ENCODE measurements at places on chromosomes 5 and 9.

DNA sequence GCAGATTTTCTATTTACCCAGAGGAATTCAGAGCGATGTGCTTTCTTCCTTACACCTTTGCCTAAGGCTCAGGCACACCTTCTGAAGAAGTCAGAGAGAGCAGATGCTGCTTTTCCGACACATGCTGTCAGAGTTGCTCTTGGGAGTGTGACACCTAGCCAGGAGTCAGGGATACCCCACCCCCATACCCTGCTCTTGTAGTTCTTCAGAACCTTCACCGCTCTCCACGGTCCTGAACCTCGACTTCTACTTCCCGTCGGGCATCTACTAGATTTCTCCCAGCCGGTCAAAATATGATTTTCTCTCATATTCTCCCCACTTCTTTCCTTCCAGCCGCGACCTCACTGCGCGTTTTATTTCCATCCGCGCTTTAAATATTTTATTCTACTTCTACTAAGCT, 1.7 kb downstream of the GRIN3A start:
- DNase-seq = peak; percentile 42

DNA sequence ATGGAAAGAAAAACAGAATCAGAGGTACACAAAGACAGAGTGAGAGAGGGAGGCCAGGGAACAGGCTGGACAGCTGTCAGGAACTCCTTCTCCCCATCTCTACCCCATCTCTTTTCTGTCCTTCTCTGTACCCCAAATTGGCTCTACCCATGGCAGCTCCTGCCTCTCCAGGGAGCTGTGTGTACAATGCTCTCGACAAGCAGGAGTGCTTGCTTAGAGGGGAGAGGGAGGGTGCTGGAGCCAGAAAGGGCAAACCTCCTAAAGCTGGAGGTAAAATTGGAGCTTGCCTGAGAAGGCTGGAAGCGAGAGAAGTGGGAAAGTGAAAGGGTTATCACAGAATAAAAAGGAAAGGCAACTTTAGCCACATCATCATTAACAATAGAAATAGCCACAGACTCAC, 6.4 kb downstream of the TPM2 start:
- DNase-seq = no peak

DNA sequence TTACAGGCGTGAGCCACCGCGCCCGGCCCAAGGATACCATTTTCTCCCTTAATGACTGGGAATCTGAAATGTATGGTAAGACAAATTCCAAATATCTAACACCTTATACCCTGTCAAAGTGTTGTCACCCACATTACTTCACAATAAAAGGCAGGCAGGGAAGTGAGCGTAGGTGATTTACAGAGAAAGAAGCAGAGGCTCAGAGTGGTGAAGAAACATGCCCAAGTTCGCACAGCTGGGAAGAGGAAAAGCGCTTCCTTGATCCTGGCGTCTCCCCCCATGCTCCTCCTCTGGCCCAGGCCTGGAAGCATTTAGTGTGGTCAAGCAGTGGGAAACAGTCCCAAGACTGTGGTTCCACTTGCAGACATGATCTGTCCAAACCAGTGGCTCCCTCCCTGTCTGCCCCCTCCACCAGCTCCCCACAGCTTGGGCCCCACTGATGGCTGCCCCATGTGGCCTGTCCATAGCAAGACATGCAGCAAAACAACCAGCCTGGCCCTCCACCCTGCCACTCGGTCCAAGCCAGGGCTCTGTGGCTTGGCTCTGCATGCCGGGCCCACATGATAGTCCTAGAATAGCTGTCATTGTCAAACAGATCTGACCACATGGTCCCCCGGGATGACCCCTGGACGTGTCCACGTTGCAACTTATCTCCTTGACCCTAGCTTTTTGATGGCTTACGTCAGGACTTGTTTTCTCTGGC, 107.2 kb downstream of the TTLL11 start:
- peak; percentile 35 for DNase-seq

DNA sequence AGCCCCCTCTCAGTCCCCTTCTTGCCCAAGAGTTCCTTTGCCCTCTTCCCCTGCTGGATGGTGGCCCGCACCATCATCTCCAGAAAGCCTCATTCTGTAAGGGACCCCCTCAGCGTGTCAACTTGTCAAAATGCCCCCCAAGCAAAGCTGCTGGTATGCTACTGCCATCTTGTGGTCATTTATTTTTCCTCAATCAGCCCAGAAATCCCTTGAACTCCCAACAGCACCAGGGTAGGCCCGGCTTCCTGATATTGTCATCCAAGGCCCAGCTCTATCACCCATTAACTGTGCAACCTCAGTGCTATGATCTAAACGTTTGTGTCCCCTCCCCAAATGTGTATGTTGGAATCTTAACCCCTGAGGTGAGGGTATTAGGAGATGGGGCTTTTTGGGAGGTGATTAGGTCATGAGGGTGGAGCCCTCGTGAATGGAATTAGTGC, 53.2 kb upstream of the FBXW11 start:
- DNase-seq = no peak

- DNase-seq = no peak
These were observed 314.9 kb downstream of the MARCHF11 start for GRCh38 chr5:15864536-15865215.

DNA sequence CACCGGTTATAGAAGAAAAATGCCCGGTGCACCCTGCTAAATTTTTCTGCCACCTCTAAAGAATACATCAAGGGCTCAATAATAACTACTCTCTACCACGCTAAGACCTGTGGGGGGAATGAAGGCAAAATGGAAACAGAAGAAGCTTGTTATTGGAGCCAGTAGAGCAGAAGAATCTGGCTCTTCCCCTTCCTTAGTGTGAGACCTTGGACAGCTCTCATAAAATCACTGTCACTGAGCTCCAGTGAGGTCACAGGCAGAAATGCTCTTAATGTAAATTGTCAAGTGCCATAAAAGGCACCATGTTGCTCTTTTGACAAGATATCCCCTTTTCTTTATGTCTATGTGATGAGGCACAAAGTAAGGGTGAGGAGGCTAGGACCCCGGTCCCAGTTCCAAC, 74.4 kb downstream of the ASTN2 start:
- DNase-seq = no peak

- DNase-seq = no peak
These were observed 12.1 kb upstream of the ABLIM3 start for GRCh38 chr5:149129181-149129580.

GRCh38 chr9:131624636-131625507, 79.5 kb downstream of the PRRT1B start:
- peak; percentile 29 for DNase-seq

- peak; percentile 62 for DNase-seq
These were observed 480.6 kb downstream of the NR2F1-AS1 start for GRCh38 chr5:93100428-93100827.

- no peak for DNase-seq
These were observed 26.1 kb upstream of the IFNK start for GRCh38 chr9:27497883-27498417.

GRCh38 chr5:164636456-164636855, 1131.0 kb downstream of the MAT2B start:
- DNase-seq = no peak

GRCh38 chr5:100232736-100233135, 302.4 kb upstream of the FAM174A start:
- no peak for DNase-seq

DNA sequence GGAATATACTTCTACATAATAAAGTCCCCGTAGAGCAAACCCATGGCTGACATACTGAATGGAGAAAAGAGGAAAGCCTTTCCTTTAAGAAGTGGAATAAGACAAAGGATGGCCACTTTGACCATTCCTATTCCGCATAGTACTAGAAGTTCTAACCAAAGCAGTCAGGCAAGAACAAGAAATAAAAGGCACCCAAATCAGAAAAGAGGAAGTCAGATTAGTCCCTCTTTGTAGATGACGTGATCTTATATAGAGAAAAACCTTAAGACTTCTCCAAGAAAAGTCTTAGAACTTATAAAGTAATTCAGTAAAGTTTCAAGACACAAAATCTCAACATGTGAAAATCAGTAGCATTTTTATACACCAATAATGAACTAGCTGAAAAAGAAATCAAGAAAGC, 133.9 kb downstream of the GIN1 start:
- no peak for DNase-seq

GRCh38 chr5:109645707-109646192, 44.0 kb upstream of the MAN2A1 start:
- DNase-seq = no peak

DNA sequence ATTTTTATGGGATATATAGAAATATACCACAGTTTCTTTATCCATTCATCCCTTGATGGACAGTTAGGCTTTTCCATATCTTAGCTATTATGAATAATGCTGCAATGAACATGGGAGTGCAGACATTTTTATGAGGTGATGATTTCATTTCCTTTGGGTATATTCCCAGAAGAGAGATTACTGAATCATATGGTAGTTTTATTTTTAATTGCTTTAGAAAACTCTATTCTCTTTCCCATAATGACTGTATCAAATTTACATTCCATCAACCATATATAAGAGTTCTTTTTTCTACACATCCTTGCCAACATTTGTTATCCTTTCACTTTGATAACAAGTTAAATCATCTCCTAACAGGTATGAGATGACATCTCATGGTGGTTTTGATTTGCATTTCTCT, 821.6 kb downstream of the TLE1 start:
- DNase-seq = peak; percentile 76

DNA sequence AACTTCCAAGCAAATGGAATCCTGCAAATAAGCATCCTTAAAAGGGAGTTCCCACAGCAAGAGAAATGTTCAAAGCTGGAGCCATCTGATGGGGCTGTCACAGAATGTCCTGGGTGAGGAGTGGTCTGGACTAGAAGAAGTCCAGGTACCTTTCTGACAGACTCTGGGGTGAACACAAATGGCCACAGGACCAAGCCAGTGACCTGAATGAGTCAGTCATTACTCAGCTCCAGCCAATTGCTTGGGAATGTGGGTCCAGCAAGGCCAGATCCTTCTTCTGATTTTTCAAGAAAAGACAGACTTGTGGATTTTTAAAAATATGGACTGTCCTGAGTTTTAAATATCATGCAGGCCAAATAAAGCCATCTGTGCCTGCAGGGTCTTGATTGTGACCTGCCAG, 30.1 kb downstream of the GALNT10 start:
- peak; percentile 65 for DNase-seq

GRCh38 chr9:37922363-37923117, 18.6 kb upstream of the SLC25A51 start:
- DNase-seq = no peak

DNA sequence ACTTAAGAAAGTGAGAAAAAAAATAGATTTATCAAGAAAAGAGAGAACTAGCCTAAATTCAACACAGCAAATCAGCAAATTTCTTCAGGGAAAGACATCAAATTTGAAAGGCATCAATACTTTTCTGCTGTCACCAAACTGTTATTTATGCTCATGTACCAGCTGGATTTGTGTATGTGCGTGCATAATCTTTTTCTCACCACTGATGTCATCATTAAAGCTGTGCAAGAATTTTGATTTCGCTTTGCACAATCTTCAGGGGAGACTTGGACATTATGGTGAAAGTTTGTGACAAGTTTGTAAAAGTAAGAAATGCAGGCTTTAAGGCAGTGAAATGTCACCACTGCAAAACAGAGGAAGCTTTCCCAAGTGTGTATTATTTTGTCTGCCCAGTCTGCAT, 215.4 kb downstream of the SLF1 start:
- no peak for DNase-seq

GRCh38 chr5:161851691-161852299, 3.9 kb downstream of the GABRA1 start:
- DNase-seq = peak; percentile 1

DNA sequence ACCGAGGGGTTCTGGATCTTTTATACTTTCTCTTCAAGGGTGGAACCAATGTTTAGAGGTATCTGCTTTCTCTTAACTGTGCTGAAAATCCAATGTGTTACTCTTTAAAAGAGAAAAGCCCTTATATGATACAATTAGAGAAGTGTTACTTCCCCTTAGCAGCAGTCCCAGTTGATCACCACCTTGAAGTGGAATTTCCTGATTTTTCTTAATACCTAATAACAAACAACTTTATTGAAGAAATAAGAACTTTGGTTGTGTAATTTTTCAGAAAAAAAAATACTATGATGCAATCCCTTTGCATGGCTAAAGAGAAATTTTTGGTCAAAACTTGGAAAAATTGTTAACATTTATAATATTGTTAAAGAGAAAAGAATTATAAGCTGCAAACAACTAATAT, 24.7 kb downstream of the SLC1A3 start:
- DNase-seq = no peak
